ENCODE measurements at places on chromosomes 6 and 20.

GRCh38 chr6:16248271-16248853 lies 10.0 kb downstream of the GMPR start:
- no peak for DNase-seq
- H3K36me3 ChIP-seq = no peaks in the 10 kb centered on the region
- H3K27ac ChIP-seq = no peak overlapping the region

DNA sequence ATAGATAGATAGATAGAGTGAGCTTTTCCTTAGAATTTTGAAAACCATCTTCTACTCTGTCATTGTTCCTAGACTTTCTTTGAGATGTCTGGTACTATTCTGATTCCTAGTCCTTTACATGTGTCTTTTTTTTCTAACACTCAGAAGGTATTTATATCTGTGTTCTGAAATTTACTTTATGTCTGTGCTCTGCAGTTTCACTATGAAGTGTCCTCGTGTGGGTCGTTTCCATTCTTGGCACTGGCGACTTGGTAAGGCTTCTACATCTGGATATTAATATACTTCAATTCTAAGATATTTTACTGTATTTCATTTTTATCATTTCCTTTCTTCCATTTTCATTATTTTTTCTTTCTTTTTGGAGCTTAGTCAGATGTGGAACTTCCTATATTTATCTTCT lies 87.0 kb downstream of the FHL5 start:
- H3K27ac ChIP-seq = no peak overlapping the region
- no peak overlapping the region for H3K4me3 ChIP-seq
- H3K36me3 ChIP-seq = no peaks in the 10 kb centered on the region
- DNase-seq = no peak

- no peaks in the 10 kb centered on the region for H3K27me3 ChIP-seq
- H3K27ac ChIP-seq = no peak overlapping the region
- no peak overlapping the region for H3K4me3 ChIP-seq
Observed at GRCh38 chr20:23222531-23223200, 127.9 kb upstream of the NXT1 start.

- no peak overlapping the region for H3K27ac ChIP-seq
- no peaks in the 10 kb centered on the region for H3K27me3 ChIP-seq
- DNase-seq = no peak
Observed at GRCh38 chr6:36616893-36617521, 22.8 kb downstream of the SRSF3 start.

DNA sequence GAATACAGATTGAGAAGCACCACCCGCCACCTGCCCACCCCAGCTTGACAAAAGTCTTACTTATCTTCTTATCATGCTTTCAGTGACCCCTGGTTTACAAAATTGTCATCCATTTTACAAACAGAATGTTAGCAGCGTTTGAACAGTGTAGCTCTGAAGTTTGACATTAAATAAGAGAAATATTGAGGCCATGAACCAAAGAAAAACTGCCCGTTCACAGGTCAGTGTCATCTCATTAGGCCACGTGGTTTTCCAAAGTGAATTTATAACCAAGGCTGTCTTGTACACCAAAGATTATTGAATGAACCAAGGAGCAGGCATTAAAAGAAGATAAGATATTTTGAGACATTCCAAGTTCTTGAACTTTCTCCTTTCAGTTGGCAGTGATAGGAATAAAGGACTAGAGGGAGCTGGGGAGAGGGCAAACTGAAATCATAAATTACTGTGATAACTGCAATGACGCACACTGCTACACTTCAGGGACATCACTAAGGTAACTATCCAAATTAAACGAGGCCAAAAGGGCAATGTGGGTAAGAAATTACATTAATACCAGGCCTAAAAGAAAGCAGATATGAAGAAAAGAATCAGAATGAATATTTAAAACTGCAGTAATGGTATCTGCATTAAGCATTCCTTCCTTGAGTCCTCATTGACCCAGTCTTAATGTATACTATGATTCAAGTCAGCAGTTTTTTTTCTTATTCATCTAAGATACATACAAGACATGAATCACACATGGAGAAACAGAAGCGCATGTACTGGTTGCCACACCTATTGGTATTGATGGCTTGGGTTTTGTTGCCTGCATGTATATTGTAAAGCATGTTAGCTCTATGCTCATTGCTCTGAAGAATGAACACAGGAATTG lies 159.8 kb upstream of the ARG1 start:
- no peaks in the 10 kb centered on the region for H3K4me1 ChIP-seq
- no peaks in the 10 kb centered on the region for H3K36me3 ChIP-seq
- H3K27me3 ChIP-seq = no peaks in the 10 kb centered on the region
- no peak for DNase-seq
